IMR-90 (cell line): ENCODE measurements at places on chromosomes 5 and 9.

DNA sequence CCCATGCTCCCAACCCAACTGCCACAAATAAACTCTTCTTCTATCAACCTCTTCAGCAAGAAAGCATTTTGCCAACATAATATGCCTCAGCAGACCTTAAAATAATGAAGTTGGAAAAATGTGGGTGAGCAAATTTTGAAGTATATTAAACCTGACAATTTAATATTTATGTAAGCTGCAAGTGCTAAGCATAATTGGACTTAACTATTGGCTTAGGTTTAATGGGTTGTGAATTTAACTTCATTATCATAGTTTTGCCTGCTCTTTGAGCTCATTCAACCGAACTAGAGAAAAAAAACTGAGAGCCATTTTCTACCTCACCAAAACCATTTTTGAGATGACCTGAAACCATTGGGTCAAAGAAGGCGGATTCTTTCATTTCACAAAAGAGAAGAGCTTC, 805.5 kb upstream of the DMAC1 start:
- H3K27ac ChIP-seq: no peak overlapping the region
- no peak overlapping the region for H3K4me3 ChIP-seq
- no peaks in the 10 kb centered on the region for H3K27me3 ChIP-seq
- H3K4me1 ChIP-seq: no peaks in the 10 kb centered on the region
- no peak for DNase-seq

DNA sequence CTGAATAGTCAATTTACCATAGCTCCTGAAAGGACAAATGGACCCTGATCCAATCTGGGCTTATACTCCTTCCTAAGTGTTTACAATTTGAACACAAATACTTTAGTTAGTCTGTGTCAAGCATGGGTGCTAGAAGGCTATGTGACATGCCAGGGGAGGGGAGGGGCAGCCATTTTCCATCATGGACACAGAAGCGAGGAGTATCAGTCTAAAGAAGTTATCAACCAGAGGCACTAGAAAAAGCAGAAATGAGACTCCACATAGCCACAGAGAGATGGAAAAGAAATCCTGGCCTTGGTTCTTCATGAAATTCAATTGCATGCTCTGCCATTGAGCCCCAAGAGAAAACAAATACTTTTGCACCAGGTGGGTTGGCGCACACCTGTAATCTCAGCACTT, 61.8 kb downstream of the NR6A1 start:
- no peaks in the 10 kb centered on the region for H3K27me3 ChIP-seq
- peaks cover 5% of the 10 kb centered on the region; the same call in 1 of the 2 replicates for H3K36me3 ChIP-seq
- H3K4me1 ChIP-seq: peaks cover 14% of the 10 kb centered on the region
- H3K27ac ChIP-seq: no peak overlapping the region
- DNase-seq: no peak
- no peak overlapping the region for H3K4me3 ChIP-seq

DNA sequence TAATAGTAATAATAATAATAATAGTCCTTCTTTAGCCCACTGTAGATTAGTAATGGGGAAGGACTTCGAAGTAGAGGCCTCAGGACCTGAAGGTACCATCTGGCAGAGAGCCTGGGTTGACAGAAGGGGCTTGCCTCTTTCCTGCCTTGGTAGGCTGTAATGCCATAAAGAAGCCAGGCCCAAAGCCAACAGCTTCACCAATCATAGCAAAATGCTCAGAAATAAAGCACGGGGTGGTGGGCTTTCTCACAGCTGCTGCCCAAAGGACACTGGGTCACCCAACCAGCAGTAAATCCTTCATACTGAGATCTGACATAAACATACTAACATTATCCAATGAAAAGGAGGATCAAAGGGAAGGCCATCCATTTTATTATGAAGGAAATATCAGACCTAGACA, 70.7 kb downstream of the SUSD1 start:
- H3K27me3 ChIP-seq: no peaks in the 10 kb centered on the region
- H3K36me3 ChIP-seq: no peaks in the 10 kb centered on the region
- DNase-seq: no peak
- H3K4me3 ChIP-seq: no peak overlapping the region
- H3K4me1 ChIP-seq: no peaks in the 10 kb centered on the region

DNA sequence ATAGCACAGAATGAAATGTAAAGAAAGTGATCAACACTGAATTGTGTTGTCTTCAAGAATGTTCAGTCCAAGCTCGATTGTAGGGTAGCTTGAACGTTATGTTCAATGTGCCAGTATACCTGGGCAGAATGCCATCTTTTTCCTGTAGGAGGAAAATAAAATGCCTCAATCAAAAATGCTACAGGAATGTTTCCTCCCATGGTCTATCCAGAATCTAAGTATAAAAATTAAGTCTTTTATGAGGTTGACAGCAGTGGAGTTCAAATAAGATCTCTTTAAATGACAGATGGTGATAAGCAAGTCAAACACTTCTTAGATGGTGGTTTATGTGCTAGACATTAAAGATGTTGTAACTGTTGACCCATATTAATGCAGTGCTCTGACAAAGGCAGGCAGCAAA, 488.6 kb downstream of the CSNK1G3 start:
- no peaks in the 10 kb centered on the region for H3K36me3 ChIP-seq
- no peak overlapping the region for H3K4me3 ChIP-seq
- H3K27ac ChIP-seq: no peak overlapping the region

DNA sequence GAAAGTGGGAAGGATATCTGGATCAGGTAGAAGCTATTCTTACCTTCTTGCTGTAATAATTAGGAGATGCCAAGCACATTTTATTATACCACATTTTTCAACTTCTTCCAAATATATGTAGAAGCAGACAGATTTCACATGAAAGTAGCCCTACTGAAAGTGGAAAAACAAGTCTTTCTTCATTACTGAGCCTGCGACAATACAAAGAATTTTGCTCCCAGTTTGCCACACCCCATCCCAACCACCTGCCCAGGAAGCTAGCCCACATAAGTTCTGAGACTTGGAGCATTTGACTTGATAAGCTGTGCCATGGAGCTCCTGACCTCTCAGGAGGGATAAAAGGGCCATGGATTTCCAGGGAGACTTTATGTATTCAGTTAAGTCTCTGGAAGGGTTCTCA, 249.1 kb upstream of the ADCY2 start:
- no peak for DNase-seq
- no peaks in the 10 kb centered on the region for H3K27me3 ChIP-seq
- H3K36me3 ChIP-seq: no peaks in the 10 kb centered on the region
- no peaks in the 10 kb centered on the region for H3K4me1 ChIP-seq
- no peak overlapping the region for H3K4me3 ChIP-seq

- no peaks in the 10 kb centered on the region for H3K27me3 ChIP-seq
- no peak for DNase-seq
- peak overlapping the region; percentile 59 for H3K27ac ChIP-seq
These were observed 208.1 kb downstream of the ARHGAP26 start for GRCh38 chr5:142978252-142978651.

DNA sequence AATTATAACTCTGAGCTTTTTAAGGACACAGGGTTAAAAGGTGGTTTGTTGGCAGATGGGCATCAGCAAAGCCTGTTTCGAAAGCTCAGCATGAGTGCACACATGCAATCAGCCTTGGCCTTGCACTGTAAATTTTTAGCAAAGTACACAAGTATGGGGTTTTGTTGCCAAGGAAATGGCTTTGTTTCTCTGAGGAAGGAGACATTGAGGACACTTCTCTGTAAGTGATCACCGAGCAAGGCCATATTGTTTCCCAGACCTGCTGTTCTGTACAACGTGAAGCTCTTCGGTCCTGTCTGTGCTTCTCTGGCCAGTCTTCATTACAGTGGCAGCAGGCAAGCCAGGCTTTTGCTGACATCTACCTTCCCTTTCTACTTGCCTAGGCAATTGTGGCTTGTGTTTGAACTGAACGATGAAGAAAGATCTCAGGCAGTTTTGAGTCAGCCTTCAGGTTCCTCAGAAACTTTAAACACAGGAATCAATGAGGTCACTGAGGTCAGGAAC, 27.9 kb upstream of the GLRX start:
- DNase-seq: no peak
- no peaks in the 10 kb centered on the region for H3K36me3 ChIP-seq
- H3K27ac ChIP-seq: peak overlapping the region; percentile 20; the same call in 1 of the 2 replicates
- no peak overlapping the region for H3K4me3 ChIP-seq

DNA sequence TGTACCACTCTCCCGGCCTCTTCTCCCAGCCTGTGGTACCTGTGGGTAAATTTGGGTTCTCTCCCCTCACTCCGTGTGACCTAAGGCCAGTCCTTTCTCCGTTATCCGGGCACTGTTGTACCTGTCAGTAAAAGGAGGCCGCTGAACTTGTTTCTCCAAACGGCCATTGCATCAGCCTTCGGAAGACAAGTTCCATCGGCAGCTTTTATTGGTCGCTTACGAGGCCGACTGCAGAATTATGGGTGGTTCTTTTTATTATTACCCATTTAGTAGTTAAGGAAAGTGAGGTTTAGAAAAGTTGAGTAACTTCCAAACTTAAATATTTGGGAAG, 558 bp downstream of the GRPEL2 start:
- peak overlapping the region; percentile 75 for H3K4me3 ChIP-seq
- H3K27ac ChIP-seq: peak overlapping the region; percentile 65
- peak; percentile 50 for DNase-seq

DNA sequence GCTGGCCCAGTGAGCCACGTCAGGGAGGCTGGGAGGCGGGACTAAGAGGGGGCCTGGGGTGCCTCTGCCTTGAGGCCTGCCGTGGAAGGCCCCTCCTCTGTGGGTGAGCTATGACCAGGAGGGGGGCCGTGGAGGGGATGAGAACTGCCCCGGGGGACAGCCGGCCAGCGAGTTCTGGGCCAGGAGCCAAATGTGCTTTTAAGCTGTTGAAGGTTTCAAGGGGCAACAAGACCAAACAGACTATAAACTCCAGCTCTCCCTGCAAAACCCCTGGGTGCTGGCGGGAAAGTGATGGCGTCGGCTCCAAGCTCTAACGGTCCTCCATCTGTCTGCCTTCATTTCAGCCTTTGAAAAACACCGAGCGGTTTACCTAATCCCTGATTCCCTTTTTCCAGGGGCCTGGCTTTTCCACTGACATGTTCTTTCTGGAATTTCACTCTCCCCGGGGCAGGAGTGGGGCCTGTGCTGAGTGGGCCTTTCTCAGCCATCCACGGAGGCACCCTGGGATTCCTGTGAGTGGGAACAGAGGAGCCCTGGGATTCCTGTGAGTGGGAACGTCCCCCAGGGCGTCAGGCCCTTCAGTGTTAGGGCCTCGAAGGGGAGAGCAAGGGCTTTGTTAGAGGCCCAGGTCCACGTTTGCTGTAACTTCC, 65.6 kb downstream of the COL5A1 start:
- H3K36me3 ChIP-seq: peaks cover 70% of the 10 kb centered on the region
- peak overlapping the region; percentile 28 for H3K27ac ChIP-seq
- H3K4me3 ChIP-seq: no peak overlapping the region

- H3K4me1 ChIP-seq: no peaks in the 10 kb centered on the region
- no peak overlapping the region for H3K27ac ChIP-seq
- H3K36me3 ChIP-seq: no peaks in the 10 kb centered on the region
- H3K4me3 ChIP-seq: no peak overlapping the region
- DNase-seq: no peak
- no peaks in the 10 kb centered on the region for H3K27me3 ChIP-seq
These were observed 340.4 kb downstream of the SPOCK1 start for GRCh38 chr5:137158691-137159090.

- H3K4me1 ChIP-seq: no peaks in the 10 kb centered on the region
- H3K36me3 ChIP-seq: peaks cover 6% of the 10 kb centered on the region
- H3K27me3 ChIP-seq: no peaks in the 10 kb centered on the region
- H3K4me3 ChIP-seq: no peak overlapping the region
These were observed 15.7 kb downstream of the ERCC6L2 start for GRCh38 chr9:95891067-95891671.

- DNase-seq: no peak
- H3K4me1 ChIP-seq: no peaks in the 10 kb centered on the region
- H3K27me3 ChIP-seq: no peaks in the 10 kb centered on the region
- H3K36me3 ChIP-seq: peaks cover 31% of the 10 kb centered on the region
These were observed 7.3 kb downstream of the CDC26 start for GRCh38 chr9:113267911-113268566.

DNA sequence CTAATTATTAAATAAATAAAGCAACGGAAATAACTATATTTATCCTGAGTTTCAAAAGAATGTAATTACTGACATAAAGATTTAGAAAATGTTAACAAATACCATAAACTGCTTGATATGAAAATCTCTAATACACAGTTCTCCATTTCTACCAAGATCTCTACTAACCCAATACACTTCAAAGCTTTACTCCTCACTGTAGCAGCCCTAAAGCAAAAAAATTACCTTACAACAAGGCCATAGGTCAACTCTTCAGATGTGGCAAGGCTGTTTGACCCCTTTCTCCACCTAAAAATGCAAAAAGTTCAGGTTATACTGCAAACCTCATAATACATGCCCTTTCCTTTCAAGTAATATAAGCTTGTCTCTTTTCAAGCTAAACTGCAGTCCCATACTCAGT, 96.7 kb downstream of the UGCG start:
- H3K4me3 ChIP-seq: no peak overlapping the region
- H3K36me3 ChIP-seq: no peaks in the 10 kb centered on the region
- peaks cover 3% of the 10 kb centered on the region; the same call in 1 of the 2 replicates for H3K4me1 ChIP-seq
- H3K27me3 ChIP-seq: no peaks in the 10 kb centered on the region

- H3K27ac ChIP-seq: no peak overlapping the region
- H3K4me1 ChIP-seq: no peaks in the 10 kb centered on the region
- H3K36me3 ChIP-seq: no peaks in the 10 kb centered on the region; the same call in 1 of the 2 replicates
These were observed 117.7 kb downstream of the HOMER1 start for GRCh38 chr5:79396265-79396664.

DNA sequence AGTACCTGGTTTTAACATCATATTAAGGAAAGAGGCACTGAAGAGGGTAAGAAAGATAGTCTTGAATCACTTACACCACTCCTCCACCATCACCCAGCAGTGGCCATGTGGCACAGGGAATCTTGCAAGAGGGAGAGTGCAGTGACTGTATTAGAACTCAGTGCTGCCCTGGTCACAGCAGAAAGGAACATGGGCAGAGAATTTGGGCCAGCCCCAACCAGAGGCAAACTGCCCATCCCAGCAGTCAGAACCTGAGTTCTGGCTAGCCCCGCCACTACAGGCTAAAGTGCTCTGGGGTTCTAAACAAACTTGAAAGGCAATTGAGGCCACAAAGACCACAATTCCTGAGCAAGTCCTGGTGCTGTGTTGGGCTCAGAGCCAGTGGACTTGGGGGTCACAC, 16.7 kb upstream of the EFNA5 start:
- no peaks in the 10 kb centered on the region for H3K27me3 ChIP-seq
- no peaks in the 10 kb centered on the region for H3K4me1 ChIP-seq
- no peak overlapping the region for H3K27ac ChIP-seq
- H3K4me3 ChIP-seq: no peak overlapping the region
- no peak for DNase-seq

GRCh38 chr9:31272456-31273295, 1111.8 kb upstream of the ACO1 start:
- H3K27ac ChIP-seq: no peak overlapping the region
- H3K36me3 ChIP-seq: no peaks in the 10 kb centered on the region
- no peak for DNase-seq

GRCh38 chr5:76269932-76270610, 133.0 kb upstream of the IQGAP2 start:
- DNase-seq: peak; percentile 4
- H3K36me3 ChIP-seq: no peaks in the 10 kb centered on the region
- no peak overlapping the region for H3K4me3 ChIP-seq
- no peak overlapping the region for H3K27ac ChIP-seq
- H3K27me3 ChIP-seq: no peaks in the 10 kb centered on the region
- no peaks in the 10 kb centered on the region for H3K4me1 ChIP-seq

DNA sequence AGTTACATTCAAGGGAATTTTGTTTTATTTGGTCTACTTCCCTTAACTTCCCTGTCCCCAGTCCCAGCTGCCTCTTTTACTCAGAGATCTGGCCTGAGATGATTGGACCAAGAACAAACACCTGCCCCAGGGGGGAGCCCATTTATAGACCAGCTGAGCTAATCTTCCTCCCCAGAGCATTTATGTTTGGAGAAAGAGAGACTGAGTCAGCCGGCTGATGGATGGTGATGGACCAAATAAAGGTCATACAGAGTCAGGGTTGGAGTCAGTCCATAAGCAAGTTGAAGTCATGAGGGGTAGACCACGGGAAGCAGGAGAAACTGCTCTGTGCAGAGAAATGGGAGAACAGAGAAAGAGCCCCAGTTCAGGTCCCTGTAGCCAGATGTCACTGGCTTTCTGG, 77.7 kb downstream of the TMEM174 start:
- H3K4me1 ChIP-seq: peaks cover 2% of the 10 kb centered on the region; the same call in 1 of the 2 replicates
- H3K36me3 ChIP-seq: no peaks in the 10 kb centered on the region
- peaks cover 6% of the 10 kb centered on the region for H3K27me3 ChIP-seq
- no peak overlapping the region for H3K4me3 ChIP-seq
